ENCODE measurements at places on chromosomes 13 and 19.

DNA sequence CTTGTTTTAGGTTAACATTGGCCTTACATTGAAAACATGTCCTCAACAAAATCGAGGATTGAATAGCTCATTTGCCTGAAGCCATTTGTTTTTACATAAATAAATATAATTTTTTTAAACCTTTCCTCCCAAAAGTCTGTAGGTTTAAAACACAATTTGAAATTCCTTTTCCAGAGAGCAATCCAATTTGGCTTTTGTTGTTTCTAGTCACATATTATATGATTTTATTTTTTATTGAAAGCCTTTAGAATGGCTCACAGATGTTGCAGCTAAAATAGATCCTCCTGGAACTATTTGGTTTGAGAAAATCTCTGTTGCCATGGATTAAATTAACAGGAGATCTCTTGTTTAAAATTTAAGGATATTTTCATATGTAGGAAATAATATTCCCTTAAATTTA is 512.6 kb downstream of the KLF5 start:
- no peak for DNase-seq

GRCh38 chr19:17404621-17405249 is 695 bp downstream of the BST2 start:
- no peak for DNase-seq

DNA sequence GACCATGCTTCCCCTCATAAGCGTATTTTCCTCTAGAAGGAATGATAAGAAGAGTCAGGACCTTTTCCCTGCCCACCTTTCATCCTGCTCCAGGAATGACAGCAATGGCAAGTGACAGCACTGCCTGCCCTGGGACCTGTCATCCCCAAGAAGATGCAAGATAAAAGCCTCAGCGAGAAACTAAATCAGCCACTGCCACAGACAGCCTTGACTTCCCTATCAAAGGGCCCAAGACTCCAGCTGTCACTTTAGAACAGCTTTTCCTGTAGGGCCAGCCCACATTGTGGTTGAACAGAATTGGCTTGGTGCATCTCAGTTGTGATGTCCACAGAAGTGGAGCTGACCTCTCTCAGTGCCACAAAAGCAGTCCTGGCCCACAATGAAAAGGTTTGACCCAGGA is 1.1 kb downstream of the RAB8A start:
- no peak for DNase-seq

DNA sequence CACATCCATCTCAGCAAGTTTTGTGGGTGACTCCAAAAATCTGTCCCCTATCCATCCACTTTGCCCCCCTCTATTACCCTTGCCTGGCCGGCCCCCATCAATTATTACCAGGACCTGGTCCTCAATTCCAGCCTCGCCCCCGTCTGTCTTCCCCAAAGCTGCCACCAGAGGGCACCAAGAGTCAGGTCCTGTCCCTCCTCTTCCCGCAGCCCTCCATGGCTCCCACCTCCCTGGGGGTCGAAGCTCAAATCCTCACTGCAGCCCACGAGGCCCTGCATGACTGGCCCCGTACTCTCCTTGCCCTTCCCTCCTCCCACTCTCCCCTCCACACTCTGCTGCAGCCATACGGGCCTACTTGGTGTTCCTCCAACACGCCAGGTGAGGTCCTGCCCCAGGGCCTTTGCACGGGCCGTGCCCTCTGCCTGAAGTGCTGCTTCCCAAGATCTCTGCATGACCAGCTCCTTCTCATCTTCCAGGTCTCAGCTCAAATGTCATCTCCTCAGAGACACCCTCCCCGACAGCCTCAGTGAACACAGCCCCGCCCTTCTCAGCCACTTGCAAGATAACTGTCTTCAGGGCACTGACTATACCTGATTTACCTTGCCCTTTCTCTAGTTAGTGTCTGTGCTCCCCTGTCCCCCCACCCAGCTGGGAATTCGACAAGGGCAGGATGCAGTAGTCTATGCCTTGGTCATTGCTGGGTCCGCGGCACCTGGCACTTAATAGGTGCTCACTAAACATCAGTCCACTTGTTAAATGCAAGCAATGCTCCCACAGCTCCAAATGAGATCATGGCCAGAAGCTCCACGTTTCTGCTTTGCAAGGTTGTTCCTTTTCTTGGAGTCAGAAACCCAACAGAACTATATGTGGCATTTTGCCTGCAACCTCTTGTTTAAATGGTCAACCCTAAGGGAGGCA is 16.8 kb upstream of the SEMA6B start:
- DNase-seq = peak; percentile 72

DNA sequence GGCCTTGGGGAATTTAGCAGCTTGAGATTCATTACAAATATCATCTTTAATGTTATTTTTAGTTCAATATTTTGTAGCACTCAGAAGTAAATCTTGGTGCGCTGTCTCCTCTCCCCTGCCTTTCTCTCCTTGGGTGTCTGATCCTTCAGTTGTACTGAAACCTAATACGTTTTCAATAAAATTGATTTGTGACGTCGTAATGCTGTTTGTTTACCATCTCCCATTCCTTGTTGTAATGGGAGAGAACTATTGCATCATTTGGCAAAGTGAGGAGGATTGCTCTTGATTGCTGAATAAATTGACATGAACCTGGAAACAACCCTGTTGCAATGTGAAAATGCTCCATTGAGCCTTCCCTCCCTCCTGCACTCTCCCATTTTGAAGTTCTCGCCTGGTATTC is 43.2 kb upstream of the TSHZ3 start:
- DNase-seq = no peak

DNA sequence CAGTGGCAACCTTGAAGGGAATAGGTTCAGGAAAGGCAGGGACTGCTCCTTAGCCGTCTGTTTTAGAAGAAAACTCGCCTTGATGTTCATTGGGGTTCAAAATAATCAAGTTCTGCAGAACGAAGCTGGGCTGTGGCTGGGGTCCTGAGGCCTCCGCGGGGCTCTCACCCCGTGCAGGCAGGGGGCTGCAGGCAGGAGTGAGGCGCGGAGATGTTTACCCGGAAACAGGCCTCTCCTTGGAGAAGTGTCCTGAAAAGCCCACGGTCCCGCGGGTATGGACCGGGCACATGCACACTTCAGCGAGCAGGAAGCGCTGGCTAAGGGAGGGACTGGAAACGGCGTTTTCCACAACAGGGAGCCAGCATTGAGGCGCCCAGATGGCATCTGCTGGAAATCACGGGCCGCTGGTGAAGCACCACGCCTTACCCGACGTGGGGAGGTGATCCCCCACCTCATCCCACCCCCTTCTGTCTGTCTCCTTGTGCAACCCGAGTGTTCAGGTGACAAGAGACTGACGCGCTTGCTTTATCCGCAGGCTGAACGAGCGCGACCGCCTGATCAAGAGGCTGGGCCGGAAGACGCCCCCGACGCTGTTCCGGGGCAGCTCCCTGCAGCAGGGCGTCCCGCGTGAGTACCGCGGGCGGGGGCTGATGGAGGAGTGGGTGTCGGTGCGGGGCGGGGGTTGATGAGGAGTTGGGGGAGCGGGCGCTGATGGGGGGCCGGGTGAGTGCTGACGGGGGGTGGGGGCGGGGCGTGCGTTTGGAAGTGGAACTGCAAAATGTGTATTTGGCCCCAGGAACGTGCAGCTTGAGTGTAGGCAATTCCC is 39.6 kb downstream of the SHISA2 start:
- peak; percentile 67 for DNase-seq

DNA sequence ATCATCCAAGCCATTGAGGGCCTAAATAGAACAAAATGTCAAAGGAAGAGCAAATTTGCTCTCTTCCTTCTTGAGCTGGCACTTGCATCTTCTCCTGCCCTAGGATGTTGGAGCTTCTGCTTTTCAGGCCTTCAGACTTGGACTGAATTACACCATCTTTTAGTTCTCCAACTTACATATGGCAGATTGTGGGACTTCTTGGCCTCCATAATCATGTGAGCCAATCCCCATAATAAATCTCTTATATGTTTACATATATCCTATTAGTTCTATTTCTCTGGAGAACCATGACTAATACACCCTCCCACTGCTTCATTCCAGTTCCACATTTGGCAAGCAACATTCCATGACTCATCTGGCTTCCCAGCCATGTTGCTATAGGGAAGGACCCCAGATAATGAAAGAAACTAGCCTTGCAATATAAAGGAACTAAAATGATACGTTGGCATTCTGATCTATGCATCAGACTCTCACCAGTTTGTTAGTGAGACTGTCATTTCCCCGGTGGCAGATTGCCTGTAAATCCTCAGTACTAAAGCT is 11.0 kb upstream of the ACOD1 start:
- DNase-seq = no peak

GRCh38 chr19:45468803-45469131 is 971 bp downstream of the FOSB start:
- no peak for DNase-seq

GRCh38 chr13:32086366-32086765 is 54.8 kb downstream of the FRY start:
- no peak for DNase-seq

GRCh38 chr19:39136225-39136940 is 10.8 kb downstream of the PAK4 start:
- no peak for DNase-seq

DNA sequence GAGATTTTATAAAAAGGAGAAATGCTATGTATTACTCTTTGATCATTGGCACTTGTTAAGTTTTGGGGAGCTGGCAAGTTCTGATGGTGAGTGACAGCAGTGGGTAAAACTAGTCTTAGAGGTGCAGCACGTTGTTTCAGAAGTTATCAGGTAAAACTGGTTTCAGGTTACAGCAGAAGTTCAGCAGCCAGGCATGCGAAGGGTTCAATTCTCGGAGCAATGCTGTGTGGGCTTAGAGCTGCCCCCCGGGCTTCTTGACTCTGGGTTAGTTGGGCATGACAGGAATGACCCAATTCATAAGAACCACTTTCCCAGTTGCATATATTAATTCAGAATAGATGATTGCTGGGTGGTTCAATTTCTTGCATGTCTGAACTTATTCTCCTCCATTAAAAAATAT is 34.8 kb downstream of the ING1 start:
- DNase-seq = no peak

- DNase-seq = no peak
Observed at GRCh38 chr19:1534972-1535371, 11.1 kb downstream of the PLK5 start.

- peak; percentile 89 for DNase-seq
Observed at GRCh38 chr19:913080-913748, at the start of gene R3HDM4. TSS of gene R3HDM4 (minus strand) at chr19:913219. CDS start at chr19:913157, 62 bp downstream.

DNA sequence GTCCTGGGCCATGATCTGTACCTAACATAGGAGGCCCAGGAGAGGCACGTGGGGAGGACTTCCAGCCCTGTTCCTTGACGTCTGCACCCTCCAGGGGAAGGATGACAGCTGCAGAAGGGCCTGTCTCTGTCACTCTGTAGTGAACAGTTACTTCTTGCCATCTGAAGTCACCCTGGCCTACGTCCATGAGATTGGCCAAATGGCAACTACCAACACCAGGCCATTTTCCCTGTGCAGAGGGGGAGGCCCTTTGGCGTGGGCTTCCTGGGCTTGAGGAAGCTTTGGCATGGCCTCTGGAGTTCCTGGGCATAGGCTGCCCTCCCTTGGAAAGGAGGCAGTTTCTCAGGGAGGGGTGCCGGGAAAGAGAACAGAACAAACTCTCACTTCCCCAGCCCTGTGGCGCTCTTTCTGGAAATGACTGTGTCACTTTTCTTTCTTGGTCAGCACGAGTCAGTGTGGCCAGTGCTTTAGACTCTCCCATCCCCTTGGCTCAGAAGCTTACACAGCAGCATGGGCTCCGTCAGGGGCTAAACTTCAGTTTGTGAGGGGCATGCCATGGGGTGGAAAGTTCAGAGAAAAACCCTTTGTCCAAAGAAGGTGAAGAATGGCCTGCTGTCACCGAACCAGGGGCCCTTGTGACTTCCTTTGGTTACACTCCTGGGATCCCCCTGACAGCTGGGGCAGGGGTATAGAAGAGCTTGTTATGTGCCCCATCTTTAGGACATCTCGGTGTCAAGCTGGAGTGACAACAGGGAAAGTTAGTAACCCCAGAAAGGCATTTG is 5.3 kb downstream of the CARM1 start:
- no peak for DNase-seq

GRCh38 chr13:45434556-45435371 is 16.6 kb upstream of the SLC25A30 start:
- DNase-seq = no peak

GRCh38 chr19:33436360-33437345 is 63.1 kb downstream of the CEBPG start:
- DNase-seq = no peak

DNA sequence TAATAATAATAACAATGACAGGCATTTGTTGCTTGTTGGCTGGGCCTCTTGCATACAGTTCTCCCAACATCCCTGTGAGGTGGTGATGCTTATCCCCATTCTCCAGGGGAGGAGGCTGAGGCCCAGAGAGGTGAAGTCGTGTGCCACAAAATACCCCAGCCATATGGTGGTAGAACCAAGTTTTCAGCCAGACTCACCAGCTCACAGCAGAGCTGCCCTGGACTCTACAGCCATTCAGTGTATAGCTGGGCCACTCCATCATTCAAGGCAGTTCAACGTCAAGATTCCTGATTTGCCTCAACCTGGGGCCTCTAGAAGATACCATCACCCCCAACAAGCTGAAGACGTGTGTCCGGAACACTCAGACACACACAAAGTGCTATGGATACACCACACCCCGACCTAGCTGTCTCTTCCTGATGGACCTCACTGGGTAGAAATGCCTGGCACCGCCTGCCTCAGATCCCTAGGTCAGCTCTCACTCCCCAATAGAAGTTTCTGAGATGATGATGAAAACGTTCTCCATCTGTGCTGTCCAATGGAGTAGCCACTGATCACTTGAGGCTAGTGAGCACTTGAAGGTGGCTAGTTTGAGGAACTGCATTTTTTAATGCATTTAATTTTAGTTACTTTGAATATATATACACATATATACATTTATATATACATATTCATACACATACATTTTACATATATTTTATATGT is 4.3 kb upstream of the CEACAM19 start:
- no peak for DNase-seq

Measured in left forelimb (tissue), 1 donor.